ENCODE measurements at places on chromosomes 5 and 9. TPM values are rescaled to one million over a fixed set of nuclear protein-coding genes. Genes with fewer than 3 reads are reported as not detected.

Gene SGCD
- not detected for total RNA-seq

Gene RAB3C
- total RNA-seq = not detected

Gene ZNF346
- 21.3 TPM for total RNA-seq

Gene PHYHD1
- not detected for total RNA-seq

Gene GLDC
- total RNA-seq = 4.0 TPM

Gene IFNW1
- total RNA-seq = not detected

Gene ZFR
- 72.7 TPM for total RNA-seq

Gene RMND5B
- total RNA-seq = 40.8 TPM
